Mesothelial cell of epicardium (in vitro differentiated cells): ENCODE measurements at places on chromosomes 11 and 22. TPM values are rescaled to one million over a fixed set of nuclear protein-coding genes. Genes with fewer than 3 reads are reported as not detected.

DNA sequence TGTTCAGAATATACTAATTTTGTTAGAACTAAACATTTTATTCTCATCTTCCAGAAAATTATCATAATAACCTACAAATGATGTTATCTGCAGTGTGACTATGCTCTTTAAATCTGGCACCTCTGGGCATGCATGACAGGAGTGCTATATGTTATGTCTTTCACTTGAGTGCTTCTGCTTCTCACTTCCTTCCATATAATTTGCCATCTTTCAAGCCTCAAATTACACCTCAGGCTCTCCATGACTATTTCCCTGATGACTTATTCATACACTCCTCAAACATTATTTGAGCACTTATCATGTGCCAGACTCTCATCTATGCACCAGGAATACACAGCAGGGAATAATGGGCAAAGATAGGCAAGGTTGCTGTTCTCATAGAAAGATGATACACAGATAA is 219.3 kb upstream of the POU2AF2 start:
- H3K4me3 ChIP-seq = no peak overlapping the region
- peaks cover 20% of the 10 kb centered on the region for H3K27me3 ChIP-seq
- no peaks in the 10 kb centered on the region for H3K4me1 ChIP-seq
- no peaks in the 10 kb centered on the region for H3K36me3 ChIP-seq
- H3K27ac ChIP-seq = no peak overlapping the region
- DNase-seq = no peak

DNA sequence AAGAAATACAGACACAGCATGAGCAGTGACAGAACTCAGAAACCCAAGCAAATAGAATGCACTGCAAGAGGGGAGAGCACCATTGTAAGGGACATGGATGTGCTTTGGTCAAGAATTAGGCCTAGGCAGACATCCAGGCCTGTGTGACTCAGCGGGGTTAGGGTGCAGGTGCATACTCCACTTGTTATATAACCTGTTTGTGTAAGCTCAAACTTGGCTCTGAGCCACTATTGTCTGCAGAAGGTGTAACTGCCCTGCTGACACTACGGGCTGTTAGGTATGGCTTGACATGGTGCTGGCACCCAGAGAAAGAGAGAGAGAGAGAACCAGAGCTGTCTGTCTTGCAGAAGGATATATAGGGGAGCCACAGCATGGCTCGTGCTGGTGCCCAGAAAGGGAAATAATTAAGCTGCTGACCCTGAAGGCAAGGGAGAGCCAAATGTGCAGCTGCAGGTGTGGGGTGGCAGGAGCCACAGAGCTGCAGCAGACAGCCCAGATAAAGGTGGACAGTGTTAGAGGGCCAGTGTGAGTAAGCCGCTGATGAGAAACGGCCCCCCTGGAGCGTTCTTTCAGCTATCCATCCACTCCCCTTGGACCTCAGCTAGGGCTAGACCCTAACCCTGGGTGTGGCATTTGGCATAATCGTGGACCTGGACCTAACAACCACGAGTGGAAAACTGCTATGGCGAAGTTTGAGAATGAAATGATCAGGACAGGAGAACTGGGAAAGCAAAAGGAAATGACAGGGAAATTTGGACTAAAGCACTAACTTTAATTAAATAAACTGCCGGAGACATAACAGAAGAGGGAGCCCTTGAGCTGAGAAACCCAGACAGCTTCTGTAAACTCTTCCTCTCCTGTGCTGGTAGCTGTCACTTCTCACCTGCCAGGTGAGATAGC is 253.0 kb upstream of the CCDC179 start:
- no peaks in the 10 kb centered on the region for H3K27me3 ChIP-seq
- H3K36me3 ChIP-seq = peaks cover 9% of the 10 kb centered on the region
- peaks cover 28% of the 10 kb centered on the region for H3K4me1 ChIP-seq
- no peak overlapping the region for H3K27ac ChIP-seq

- peaks cover 5% of the 10 kb centered on the region for H3K4me1 ChIP-seq
- no peaks in the 10 kb centered on the region for H3K27me3 ChIP-seq
- DNase-seq = no peak
- H3K27ac ChIP-seq = no peak overlapping the region
- H3K36me3 ChIP-seq = peaks cover 2% of the 10 kb centered on the region
Measured at GRCh38 chr11:45736424-45736823, 68.5 kb upstream of the SLC35C1 start.

Gene DEUP1
- total RNA-seq = 0.66 to 1.2 TPM (median 1.2 TPM) in 3 replicates

DNA sequence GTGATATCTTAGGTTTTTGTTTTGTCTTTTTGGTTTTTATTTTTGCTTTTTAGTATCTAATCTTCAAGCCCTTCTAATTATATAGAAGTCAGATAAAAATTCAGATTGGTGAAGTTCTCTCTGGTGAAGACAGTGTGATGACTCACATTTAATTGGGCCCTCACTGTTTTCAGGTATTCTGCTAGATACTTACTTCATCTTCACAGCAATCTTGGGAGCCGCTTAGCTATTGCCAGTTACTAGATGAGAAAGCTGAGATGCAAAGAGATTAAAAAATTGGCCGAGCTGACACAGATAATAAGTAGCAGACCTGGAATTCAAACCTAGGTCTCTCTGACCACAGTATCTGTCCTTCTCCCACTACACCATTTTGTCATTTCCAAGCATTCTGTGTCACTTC is 75.0 kb downstream of the PPP2R1B start:
- H3K4me1 ChIP-seq = peaks cover 43% of the 10 kb centered on the region
- no peak for DNase-seq
- no peak overlapping the region for H3K27ac ChIP-seq
- no peaks in the 10 kb centered on the region for H3K27me3 ChIP-seq
- H3K4me3 ChIP-seq = no peak overlapping the region

Gene SMC1B
- total RNA-seq = 0.07 TPM in 1 of 3 replicates, not detected in the others

- no peak overlapping the region for H3K27ac ChIP-seq
- H3K4me1 ChIP-seq = no peaks in the 10 kb centered on the region
- H3K27me3 ChIP-seq = peaks cover 20% of the 10 kb centered on the region
- no peak for DNase-seq
Measured at GRCh38 chr11:21465203-21465602, 727.7 kb upstream of the ANO5 start.

Gene SLC7A4
- 3.2 to 3.7 TPM (median 3.2 TPM) in 3 replicates for total RNA-seq

DNA sequence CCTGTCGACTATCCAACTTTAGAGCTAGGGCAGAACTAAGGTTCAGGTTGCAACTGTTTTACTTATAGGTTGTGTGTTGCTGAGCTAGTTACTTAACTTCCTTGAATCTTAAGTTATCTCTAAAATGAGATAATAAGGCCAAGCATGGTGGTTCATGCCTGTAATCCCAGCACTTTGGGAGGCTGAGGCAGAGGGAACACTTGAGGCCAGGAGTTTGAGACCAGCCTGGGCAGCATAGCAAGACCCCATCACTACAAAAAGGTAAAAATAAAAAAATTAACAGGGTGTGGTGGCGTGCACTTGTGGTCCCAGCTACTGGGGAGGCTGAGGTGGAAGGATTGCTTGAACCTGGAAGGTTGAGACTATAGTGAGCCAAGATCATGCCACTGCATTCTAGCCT is 2.1 kb downstream of the ACCS start:
- no peak overlapping the region for H3K27ac ChIP-seq
- H3K27me3 ChIP-seq = no peaks in the 10 kb centered on the region
- H3K4me3 ChIP-seq = no peak overlapping the region

DNA sequence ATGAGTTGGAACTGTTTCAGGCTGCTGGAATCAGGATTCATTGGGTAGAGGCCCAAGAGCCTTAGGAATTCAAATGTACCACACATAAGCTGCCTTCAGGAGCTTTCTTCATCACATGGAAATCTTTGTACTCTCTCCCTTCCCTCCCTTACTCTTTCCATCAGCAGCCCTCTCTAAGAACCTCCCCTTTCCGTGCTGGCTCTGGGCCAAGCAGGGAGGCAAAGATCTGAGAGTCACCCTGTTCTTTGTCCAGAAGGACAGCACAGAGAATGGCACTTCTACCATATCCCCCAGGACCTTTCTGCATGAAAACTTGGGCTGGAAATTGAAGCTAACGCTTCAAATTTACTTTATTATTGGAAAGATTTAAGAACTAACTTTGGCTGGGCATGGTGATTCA is 20.7 kb upstream of the TPBGL start:
- peaks cover 46% of the 10 kb centered on the region for H3K27me3 ChIP-seq
- H3K4me1 ChIP-seq = no peaks in the 10 kb centered on the region
- no peak overlapping the region for H3K27ac ChIP-seq
- H3K4me3 ChIP-seq = no peak overlapping the region
- no peaks in the 10 kb centered on the region for H3K36me3 ChIP-seq

GRCh38 chr11:19241260-19242178 is 774 bp upstream of the E2F8 start:
- peaks cover 31% of the 10 kb centered on the region for H3K27me3 ChIP-seq
- H3K36me3 ChIP-seq = no peaks in the 10 kb centered on the region
- H3K4me1 ChIP-seq = peaks cover 38% of the 10 kb centered on the region
- DNase-seq = no peak
- no peak overlapping the region for H3K27ac ChIP-seq
- peak overlapping the region; percentile 88 for H3K4me3 ChIP-seq

DNA sequence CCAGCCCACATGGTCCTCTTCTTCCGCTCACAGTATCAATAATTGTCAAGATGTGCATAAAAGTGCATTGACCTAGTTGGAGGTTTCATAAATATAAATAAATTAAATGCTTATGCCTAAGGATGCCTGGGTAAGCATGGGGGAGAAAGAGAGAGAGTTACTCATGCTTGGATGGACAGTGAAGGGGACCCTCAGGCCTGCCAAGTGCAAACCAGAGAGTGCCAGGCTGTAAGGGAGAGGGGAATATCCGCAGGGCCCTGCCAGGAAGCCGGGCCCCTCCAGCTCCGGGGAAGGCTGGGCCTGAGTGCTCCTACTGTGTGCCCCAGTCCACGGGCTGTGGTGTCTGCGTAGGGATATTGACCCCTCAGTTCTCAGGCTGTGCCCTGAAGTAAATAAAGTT is 214.6 kb downstream of the DSCAML1 start:
- peaks cover 79% of the 10 kb centered on the region for H3K27me3 ChIP-seq
- DNase-seq = no peak
- no peak overlapping the region for H3K27ac ChIP-seq
- no peak overlapping the region for H3K4me3 ChIP-seq

DNA sequence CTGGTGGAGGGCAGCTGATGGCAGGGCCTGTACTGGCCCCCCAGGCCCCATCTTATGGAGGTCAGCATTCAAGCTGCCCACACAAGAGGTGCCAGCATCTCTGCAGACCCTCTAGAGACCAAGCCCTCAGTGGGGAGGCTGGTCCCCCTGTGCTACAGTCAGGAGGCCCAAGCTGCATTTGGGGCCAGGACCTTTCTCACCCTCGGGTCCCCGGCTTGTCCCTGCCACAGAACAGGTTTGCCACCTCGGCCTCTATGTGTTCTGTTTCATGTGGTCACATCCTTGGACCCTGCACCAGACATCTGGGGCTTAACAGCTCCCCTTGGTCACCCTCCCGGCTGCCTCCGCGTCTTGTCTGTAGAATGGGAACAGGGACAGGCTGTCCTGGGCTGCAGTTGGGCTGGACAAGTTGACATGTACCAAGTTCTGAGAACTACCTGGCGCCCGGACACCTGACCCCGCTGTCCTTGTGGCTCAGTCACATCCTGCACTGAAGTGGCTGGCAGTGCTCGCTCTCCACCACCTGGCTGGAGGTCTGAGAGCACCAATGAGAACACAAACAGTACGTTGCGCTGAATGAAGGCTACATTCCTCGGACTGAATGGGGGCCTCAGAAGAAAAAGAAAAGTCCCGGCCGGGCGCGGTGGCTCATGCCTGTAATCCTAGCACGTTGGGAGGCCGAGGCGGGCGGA is 2.7 kb upstream of the PLXNB2 start:
- H3K27ac ChIP-seq = no peak overlapping the region
- no peak for DNase-seq
- H3K27me3 ChIP-seq = no peaks in the 10 kb centered on the region
- peaks cover 24% of the 10 kb centered on the region for H3K4me1 ChIP-seq

Gene HEPACAM
- 0.07 TPM in 2 of 3 replicates, not detected in the other for total RNA-seq

Gene KRTAP5-8
- total RNA-seq = 0.18 to 0.73 TPM (median 0.25 TPM) in 3 replicates

Gene GAS2
- total RNA-seq = 14.8 to 17.8 TPM (median 14.9 TPM) in 3 replicates

Gene OR10D3
- not detected in 3 replicates for total RNA-seq

DNA sequence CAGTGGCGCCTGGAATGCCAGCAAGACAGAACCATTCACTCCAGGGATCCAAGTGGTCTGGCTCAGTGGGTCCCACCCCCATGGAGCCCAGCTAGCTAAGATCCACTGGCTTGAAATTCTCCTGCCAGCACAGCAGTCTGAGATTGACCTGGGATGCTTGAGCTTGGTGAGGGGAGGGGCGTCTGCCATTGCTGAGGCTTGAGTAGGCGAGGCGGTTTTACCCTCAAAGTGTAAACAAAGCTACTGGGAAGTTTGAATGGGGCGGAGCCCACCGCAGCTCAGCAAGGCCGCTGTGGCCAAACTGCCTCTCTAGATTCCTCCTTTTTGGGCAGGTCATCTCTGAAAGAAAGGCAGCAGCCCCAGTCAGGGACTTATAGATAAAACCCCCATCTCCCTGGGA is 125.7 kb upstream of the DDI1 start:
- H3K27me3 ChIP-seq = no peaks in the 10 kb centered on the region
- no peak for DNase-seq
- H3K4me1 ChIP-seq = peaks cover 19% of the 10 kb centered on the region
- H3K4me3 ChIP-seq = no peak overlapping the region

GRCh38 chr11:118641397-118642019 is 34.1 kb downstream of the PHLDB1 start:
- peaks cover 11% of the 10 kb centered on the region for H3K4me1 ChIP-seq
- H3K27me3 ChIP-seq = no peaks in the 10 kb centered on the region
- H3K36me3 ChIP-seq = peaks cover 22% of the 10 kb centered on the region
- H3K4me3 ChIP-seq = no peak overlapping the region
- peak overlapping the region; percentile 77 for H3K27ac ChIP-seq

DNA sequence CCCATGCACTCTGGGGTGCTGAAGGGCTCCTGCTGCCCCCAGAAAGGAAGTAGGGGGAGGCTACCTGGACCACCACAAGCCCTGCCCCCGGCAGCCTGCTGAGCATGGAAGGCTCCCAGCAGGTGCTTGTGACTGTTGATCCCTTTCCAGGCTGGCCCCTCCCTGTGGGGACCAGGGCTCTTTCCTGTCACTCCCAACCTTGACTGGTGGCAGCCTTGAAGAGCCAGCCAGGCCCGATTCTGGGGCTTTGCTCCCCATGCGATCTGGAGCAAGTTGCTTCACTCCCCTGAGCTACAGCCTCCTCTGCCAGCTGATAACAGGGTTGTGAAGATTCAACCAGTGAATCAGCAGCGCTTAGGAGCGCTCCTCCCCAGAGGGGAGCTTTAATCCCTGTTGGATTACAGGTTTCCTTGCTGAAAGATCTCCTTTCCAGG is 4.6 kb upstream of the CST6 start:
- peaks cover 2% of the 10 kb centered on the region for H3K27me3 ChIP-seq
- H3K27ac ChIP-seq = no peak overlapping the region
- H3K4me1 ChIP-seq = peaks cover 14% of the 10 kb centered on the region
- no peak overlapping the region for H3K4me3 ChIP-seq
- DNase-seq = no peak
- H3K36me3 ChIP-seq = no peaks in the 10 kb centered on the region

GRCh38 chr22:19889951-19890350 is 35.3 kb upstream of the GNB1L start:
- no peak for DNase-seq
- peaks cover 2% of the 10 kb centered on the region for H3K36me3 ChIP-seq
- no peak overlapping the region for H3K4me3 ChIP-seq
- peaks cover 23% of the 10 kb centered on the region for H3K4me1 ChIP-seq
